ENCODE measurements at places on chromosomes 7 and 10. TPM values are rescaled to one million over a fixed set of nuclear protein-coding genes. Genes with fewer than 3 reads are reported as not detected.

- no peak for DNase-seq
These were observed 349.8 kb downstream of the SDK1 start for GRCh38 chr7:3650844-3651243.

GRCh38 chr10:104622598-104623209 lies 18.4 kb upstream of the SORCS3 start:
- DNase-seq, result no peak

GRCh38 chr10:56912043-56912442 lies 551.0 kb upstream of the ZWINT start:
- DNase-seq, result no peak

DNA sequence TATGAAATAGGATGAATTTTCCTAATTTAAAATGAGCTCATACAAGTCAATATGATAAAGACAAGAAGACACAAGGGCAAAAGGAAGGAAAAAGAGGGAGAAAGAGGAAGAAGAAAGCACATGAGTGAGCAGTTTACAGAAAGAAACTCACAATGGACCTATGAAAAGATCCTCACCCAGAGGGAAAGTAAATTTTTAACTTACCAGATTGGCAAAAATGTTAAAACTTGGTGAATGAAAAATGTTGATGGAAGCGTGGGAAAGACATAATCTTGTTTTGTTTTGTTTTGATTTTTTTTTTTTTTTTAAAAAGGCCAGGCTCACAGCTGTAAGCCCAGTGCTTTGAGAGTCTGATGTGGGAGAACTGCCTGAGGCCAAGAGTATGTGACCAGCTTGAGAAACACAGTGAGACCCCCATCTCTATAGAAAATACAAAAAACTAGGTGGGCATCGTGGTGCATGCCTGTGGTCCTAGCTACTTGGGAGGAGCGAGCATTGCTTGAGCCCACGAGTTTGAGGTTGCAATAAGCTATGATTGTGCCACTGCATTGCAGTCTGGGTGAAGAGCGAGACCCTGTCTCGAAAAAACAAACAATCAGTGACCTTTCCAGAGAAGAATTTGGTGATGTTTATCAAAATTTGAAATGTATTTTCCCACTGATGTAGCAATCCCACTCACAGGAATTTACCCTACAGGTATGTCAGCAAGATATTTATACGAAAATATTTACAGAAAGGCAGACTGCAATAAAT lies 152.9 kb upstream of the ASAH2 start:
- no peak for DNase-seq

DNA sequence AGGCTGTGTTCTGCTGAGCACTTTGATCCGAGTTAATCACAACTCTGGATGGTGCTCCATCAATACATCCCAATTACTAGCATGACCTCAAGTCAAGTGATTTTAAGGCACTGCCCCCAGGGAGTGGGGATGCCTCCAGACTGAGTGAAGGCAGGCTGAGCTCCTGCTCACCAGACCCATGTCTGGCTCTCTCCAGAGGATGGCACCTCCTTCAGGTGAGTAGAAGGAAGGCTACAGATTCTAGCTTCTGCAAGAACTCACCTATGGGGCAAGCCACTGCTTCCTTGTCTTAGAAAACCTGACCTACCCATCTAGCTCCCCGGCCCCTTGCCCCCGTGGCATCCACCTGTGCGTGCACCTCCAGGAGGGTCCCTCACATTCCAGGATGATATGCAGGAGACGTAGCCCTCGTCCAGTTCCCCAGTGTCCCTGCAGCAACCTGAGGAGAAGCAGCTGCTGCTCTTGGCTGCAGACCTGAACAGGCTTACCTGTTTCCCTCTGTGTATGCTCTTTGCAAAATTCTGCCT lies 390.3 kb downstream of the GRID1 start:
- no peak for DNase-seq

GRCh38 chr10:112296908-112297331 lies 13.7 kb downstream of the TECTB start:
- no peak for DNase-seq

DNA sequence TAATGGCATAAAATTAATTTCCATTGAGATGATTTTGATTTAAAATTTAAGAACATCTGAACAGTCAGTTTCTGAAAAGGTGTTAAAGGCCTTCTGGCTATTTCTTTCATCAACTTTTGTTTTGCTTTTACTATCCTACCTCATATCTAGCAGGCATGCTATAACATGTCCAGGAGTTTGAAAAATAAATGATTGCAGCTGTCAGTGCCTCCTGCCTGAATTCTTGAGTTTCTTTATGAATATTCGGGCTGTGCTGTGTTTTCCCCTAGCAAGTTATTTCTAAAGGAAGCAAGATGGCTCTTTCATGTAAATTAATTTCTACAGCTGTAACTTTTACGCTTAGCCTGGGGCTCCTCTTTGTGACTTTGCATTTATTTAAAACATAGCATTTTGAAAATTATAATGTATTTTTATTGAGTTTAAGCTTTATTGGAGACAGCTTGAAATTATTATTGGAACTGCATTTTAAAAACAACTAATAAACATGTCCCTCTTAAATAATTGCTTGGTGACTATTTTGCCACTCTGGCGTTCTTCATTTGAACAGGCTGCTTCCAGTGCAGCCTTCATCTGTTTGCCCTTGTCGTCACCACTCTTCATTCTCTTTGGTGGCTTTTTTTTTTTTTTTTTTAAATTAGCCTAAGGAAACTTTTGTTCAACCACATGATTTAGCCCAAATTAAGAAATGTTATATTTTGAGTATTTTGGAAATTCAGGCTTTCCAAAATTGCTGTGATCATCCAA lies 1083.4 kb upstream of the LRRN3 start:
- DNase-seq, result no peak

- DNase-seq, result no peak
These were observed 103.7 kb upstream of the ZMIZ1 start for GRCh38 chr10:78964952-78965633.

The CCDC146 gene
- total RNA-seq, result 5.2 TPM

The PPP3CB gene
- total RNA-seq, result 21.9 TPM

The ETV1 gene
- total RNA-seq, result 5.1 TPM

The WIPF3 gene
- total RNA-seq, result 0.36 TPM

The DKK1 gene
- 39.9 TPM for total RNA-seq

The NUTM2A gene
- 0.69 TPM for total RNA-seq

Measured in epithelial cell of proximal tubule (primary cell).